ENCODE measurements at places on chromosomes 13 and 19. TPM values are rescaled to one million over a fixed set of nuclear protein-coding genes. Genes with fewer than 3 reads are reported as not detected.

Gene GIPC1
- total RNA-seq = 264 TPM

Gene SLC5A5
- total RNA-seq = not detected

Gene KLK12
- total RNA-seq = not detected

Gene BRME1
- total RNA-seq = 0.49 TPM

Gene MBD3L5
- not detected for total RNA-seq

Gene ADPRHL1
- 1.8 TPM for total RNA-seq

Gene UGGT2
- 16.2 TPM for total RNA-seq

Gene R3HDM4
- 61.0 TPM for total RNA-seq

Gene NKPD1
- total RNA-seq = under 0.01 TPM

Gene GIPR
- total RNA-seq = 0.51 TPM
